ENCODE measurements at places on chromosomes 3 and 15.

- DNase-seq = no peak
Observed at GRCh38 chr15:62658498-62658897, 384.0 kb upstream of the TPM1 start.

DNA sequence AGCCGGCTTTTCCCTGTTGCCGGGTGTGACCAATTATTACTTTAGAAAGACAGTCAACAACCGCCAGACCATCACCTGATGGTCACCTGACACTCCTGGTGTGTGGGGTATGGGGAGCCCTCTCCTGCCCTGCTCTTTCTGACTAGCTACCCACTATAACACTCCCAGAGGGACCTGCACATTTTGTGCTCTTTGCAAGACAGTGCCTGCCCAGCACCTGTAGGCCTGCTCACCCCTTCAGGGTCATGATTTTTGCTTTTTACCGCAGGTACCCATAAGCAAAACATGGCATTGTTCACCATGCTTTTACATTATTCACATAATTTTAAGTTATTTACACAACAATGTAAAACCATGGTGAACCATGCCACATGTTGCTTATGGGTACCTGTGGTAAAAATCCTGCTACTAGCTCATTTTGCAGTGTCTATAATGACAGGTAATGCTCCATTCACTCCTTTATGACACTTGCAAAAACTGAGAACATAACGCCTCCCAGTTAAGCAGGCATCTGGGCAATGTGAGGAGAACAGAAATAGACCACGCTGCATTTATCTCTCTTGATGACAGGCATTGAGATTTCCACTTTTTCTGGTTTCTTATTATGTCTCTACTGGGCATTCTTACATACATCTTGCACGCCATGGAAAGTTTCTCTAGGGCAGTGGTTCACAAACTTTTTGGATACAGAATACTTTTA is 9.9 kb downstream of the CCRL2 start:
- DNase-seq = no peak

DNA sequence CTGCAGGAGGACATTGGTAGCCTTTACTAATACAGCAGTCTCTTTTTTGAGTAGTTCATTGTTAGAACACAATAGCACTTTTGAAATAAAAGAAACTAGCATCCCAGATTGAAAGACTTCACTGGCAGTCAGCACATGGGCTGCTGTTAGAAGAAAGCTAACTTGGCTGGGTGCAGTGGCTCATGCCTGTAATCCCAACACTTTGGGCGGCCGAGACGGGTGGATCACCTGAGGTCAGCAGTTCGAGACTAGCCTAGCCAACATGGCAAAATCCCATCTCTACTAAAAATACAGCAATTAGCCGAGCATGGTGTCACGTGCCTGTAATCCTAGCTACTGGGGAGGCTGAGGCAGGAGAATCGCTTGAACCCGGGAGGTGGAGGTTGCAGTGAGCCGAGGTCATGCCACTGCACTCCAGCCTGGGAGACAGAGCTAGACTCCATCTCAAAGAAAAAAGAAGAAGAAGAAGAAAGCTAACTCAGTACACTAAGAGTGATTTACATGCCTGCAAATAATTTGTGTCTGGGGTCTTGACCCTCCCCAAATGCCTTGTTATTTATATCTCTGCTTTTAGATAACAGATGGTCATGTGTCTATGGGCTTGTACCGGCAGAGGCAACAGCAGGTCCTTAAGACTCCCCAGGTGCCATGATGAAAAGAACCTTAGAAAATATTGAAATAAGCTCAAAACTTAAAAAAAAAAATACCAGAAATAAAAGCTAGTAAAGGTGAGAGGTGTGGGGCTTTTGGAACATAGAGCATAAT is 9.7 kb downstream of the TPM1 start:
- no peak for DNase-seq

- DNase-seq = no peak
Observed at GRCh38 chr3:43784640-43785011, 93.9 kb downstream of the ABHD5 start.

GRCh38 chr3:66497288-66497984 is 3.4 kb downstream of the LRIG1 start:
- DNase-seq = no peak
